ENCODE measurements at places on chromosomes 3 and 15. TPM values are rescaled to one million over a fixed set of nuclear protein-coding genes. Genes with fewer than 3 reads are reported as not detected.
A peak's percentile ranks its signal among the peaks of the same experiment; 100 is the strongest.

Gene GYG1
- total RNA-seq = 53.6 TPM

Gene FETUB
- not detected for total RNA-seq

Gene GPR149
- not detected for total RNA-seq

Gene CADM2
- not detected for total RNA-seq

Gene GUCA1C
- 0.39 TPM for total RNA-seq

Gene DGKG
- total RNA-seq = 14.4 TPM

Gene TRPM7
- 16.3 TPM for total RNA-seq

Gene GRIP2
- total RNA-seq = 6.8 TPM

Gene SEMA3F
- total RNA-seq = 6.6 TPM

Gene MASP1
- total RNA-seq = 1.2 TPM

Gene BRK1
- 205 TPM for total RNA-seq

Gene NUP210
- 3.5 TPM for total RNA-seq

Gene CLPX
- 27.7 TPM for total RNA-seq

Gene TTLL13
- total RNA-seq = not detected

Gene SIDT1
- 0.17 TPM for total RNA-seq

Gene CTXN2
- 0.20 TPM for total RNA-seq

Gene HRG
- not detected for total RNA-seq

Gene HCLS1
- not detected for total RNA-seq

Gene FBXL2
- total RNA-seq = 3.8 TPM

Gene NR2F2
- total RNA-seq = 37.8 TPM

DNA sequence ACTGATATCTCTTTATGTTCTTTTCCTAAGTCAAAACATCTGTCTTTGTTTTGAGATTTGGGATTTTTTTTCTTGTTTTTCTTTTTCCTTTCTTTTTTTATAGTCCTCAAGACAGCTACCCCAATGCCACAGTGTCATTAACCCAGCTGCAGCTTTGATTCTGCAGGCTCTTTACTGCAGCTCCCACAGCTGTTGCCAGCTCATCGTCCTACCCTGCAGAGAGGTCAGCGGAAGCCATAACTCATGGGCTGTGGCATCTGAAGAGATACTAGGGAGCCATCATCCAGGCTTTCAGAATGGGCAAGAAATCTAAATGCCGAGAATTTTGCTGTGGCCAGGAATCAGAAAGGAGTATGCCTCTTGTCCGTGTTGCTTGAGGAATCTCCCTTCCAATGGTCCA lies 44.3 kb upstream of the SLC24A5 start:
- peak; percentile 25 for DNase-seq

- no peak for DNase-seq
Measured at GRCh38 chr3:141272906-141273662, 41.5 kb downstream of the PXYLP1 start.

- DNase-seq = no peak
Measured at GRCh38 chr3:20075197-20075596, 35.0 kb downstream of the KAT2B start.

GRCh38 chr3:67382536-67382935 lies 271.9 kb downstream of the SUCLG2 start:
- DNase-seq = no peak

- DNase-seq = peak; percentile 4
Measured at GRCh38 chr15:76932135-76932966, 802 bp downstream of the RCN2 start.

- no peak for DNase-seq
Measured at GRCh38 chr3:126264381-126264780, 84.0 kb upstream of the ALDH1L1 start.

GRCh38 chr3:144187531-144188210 lies 216.0 kb downstream of the DIPK2A start:
- DNase-seq = peak; percentile 77

GRCh38 chr3:153681057-153681456 lies 440.1 kb upstream of the ARHGEF26 start:
- DNase-seq = no peak

GRCh38 chr15:67531379-67531914 lies 10.5 kb downstream of the C15orf61 start:
- peak; percentile 78 for DNase-seq

- no peak for DNase-seq
Measured at GRCh38 chr3:124992041-124992440, 57.5 kb upstream of the MUC13 start.

GRCh38 chr15:67761343-67761742 lies 64.0 kb upstream of the SKOR1 start:
- DNase-seq = no peak

GRCh38 chr15:66849393-66849745 lies 147.3 kb downstream of the SMAD6 start:
- DNase-seq = no peak

- peak; percentile 93 for DNase-seq
Measured at GRCh38 chr3:24220859-24221657, 273.6 kb downstream of the THRB start.

DNA sequence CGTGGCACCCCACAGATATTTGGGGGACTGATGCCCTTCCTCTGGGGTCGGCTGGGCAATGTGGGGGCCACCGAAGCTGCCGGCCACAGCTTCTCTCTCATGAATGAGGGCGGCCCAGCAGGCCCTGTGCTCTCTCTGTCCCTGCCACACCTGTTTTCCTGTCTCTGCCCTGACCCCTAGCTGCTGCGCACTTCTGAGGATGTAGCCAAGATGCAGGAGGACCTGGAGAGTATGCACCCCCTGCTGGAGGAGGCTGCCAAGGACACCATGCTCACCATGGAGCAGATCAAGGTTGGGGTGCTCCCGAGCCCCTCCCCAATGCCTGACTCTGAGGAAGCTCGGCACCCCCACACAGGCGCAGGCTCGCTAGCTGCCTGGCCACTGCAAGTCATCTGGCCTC lies 59.7 kb downstream of the SEMA3G start:
- DNase-seq = peak; percentile 32

DNA sequence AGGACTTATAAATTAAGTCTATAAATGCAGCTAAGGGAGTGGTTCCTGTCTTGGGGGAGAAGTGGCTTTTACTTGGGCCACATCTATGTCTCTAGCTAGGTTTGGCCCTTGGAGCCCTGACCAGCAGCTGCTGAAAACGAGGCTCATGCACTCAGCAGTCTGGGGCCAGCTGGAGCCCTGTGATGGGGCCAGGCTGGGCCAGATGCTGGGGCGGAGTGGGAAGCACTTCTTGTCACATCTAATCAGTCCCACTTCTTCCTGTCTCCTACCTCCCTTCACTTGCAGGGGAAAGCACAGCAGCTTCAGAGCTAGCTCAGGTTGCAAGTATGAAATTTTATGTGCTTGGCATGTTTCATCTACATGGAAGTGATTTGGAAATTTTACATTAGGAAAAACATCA lies 209.9 kb upstream of the ROPN1 start:
- DNase-seq = no peak

DNA sequence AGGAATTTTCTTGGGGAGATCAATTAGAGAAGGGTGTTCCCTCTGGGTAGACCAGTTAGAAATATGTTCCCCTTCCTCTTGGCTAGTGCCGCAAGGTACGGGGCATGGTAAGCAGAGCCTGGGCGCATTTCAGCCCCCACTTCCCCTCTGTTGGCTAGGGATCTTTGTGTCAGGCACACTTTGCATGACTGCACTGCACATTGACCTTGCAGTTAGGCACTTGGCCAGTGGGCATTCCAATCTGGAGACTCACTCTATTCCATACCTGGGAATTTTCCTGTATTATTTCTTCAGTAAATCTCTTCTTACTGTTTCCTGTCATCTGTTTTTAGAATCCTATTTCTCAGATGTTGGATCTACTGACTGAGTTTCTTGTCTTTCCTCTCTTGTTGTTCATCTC lies 30.0 kb upstream of the CACNA1D start:
- peak; percentile 18 for DNase-seq

DNA sequence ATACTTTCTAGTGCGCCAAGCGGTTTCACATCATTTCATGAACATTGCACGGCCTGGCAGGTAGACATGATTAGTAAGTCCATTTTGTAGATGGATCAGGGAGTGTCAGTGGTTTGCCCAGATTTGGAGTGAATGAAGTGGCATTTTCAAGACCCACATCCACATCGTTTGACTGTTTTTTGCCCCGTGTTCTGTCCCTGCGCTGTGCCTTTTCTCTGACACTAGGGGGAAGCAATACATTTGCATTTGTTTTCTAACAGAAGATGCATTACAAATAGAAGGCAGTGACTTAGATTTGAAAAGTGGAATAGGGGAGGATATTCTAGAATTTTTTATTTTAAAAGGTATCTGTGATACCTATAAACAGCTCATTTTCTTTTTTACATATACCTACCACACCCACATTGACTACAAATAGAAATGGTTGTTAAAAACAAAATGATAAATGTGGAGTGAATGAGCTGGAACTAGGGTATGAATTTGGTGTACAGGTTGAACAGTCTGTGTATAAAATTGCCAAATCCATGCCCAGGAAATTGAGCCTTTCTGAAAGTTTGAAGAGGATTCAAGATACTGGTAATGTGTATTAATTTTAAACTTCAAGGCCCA lies 98.0 kb downstream of the USP13 start:
- peak; percentile 14 for DNase-seq

DNA sequence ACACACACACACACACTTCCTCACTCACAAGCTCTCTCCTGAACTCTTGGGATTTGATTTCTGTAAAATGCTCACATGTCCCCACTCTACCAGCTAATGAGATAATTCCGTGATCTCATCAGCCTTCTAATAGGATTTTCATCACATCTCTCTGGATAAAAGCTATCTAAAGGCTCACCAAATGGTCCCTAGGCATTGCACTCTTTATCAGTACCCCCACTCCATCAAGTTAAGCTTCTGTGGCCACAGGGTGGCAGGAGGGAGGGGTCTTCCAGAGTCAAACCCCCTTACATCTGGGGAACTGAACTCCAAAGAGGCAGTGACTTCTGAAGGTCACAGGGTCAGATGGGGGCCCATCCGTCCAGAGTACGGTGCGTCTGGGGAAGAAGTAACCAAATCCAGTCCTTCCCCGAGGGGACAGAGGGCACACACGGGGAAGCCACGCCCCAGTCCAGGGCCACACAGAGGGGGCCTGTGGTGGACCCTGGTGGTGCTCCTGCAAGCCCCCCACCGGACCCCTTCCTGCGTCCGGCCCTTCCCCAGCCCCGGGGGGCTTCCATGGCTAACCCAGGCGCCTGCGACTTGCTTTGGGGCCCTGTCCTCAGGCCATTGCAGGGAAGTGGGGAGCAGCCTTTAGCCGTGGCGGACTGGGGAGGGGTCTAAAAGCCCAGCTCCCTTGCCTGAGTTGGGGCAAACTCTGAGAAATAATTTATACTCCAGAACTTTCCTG lies 25.5 kb downstream of the CPN2 start:
- no peak for DNase-seq

DNA sequence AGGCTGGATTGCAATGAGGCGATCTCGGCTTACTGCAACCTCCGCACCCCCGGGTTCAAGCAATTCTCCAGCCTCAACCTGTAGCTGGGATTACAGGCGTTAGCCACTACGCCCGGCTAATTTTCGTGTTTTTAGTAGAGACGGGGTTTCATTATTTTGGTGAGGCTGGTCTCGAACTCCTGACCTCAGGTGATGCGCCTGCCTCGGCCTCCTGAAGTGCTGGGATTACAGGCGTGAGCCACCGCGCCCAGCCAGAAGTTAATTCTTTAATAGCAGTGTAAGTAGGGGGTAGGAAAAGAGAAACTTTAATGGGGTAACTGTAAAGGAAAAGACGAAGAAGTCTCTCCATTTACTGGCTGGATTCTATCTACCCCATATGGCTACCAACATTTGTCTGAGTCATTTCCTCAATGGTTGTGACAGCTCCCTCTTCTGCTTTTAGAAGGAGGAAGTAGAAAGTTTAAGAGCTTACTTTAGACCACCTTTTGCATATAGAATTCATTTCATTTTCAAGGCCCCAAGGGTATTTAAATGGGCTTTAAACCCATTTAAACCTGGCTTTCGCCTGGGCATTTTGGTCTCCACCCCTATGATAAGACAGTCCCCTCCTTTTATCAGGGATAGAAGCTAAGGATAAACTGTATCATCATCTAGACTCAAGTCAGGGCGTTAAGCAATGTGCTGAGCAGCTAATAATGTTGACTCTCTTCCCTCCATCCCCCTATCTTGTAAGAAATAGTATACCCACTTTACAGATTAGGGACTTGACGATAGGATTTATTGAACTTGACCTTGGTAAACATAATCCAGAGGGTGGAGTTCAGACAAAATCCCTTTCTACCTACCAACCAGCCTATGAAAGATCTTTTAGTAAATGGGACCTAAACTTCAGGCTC lies 1.1 kb upstream of the CDV3 start:
- peak; percentile 64 for DNase-seq

GRCh38 chr3:9776896-9777693 lies 7.3 kb upstream of the CAMK1 start:
- DNase-seq = no peak

- peak; percentile 54 for DNase-seq
Measured at GRCh38 chr3:24119321-24119751, 174.2 kb downstream of the NR1D2 start.

- DNase-seq = no peak
Measured at GRCh38 chr3:164687211-164687610, 391.1 kb downstream of the SI start.

- no peak for DNase-seq
Measured at GRCh38 chr3:43999728-44000319, 241.9 kb upstream of the TOPAZ1 start.

GRCh38 chr3:138724443-138724842 lies 110.3 kb downstream of the PIK3CB start:
- no peak for DNase-seq

- DNase-seq = no peak
Measured at GRCh38 chr3:17765819-17766472, 23.5 kb upstream of the TBC1D5 start.

GRCh38 chr15:60215225-60215963 lies 182.4 kb downstream of the ANXA2 start:
- DNase-seq = no peak

GRCh38 chr3:66478960-66479359 lies 21.9 kb downstream of the LRIG1 start:
- DNase-seq = no peak

GRCh38 chr3:25500706-25501210 lies 72.7 kb downstream of the RARB start:
- no peak for DNase-seq

GRCh38 chr3:61454801-61455200 lies 106.6 kb upstream of the PTPRG start:
- DNase-seq = no peak

DNA sequence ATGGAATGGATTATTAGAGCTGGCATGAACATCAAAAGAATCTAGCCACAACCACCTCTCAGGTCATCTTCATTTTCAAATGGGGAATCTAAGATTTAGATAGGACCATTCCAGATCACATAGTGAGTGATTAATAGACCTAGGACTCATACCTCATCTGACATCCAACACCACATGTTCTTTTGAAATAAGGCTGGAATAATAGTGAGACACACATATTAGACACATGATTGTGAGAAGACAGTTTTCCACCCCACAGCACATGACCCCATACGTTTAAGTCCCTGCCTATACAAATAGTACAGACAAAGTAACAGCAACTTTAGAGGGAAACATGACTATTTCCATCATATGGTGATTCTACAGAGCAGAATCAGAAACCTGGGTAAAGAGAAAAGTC lies 344.7 kb upstream of the TPRG1 start:
- no peak for DNase-seq

GRCh38 chr15:89783111-89783860 lies 7.2 kb downstream of the MESP2 start:
- no peak for DNase-seq
